ENCODE measurements at places on chromosomes 1 and 21.

DNA sequence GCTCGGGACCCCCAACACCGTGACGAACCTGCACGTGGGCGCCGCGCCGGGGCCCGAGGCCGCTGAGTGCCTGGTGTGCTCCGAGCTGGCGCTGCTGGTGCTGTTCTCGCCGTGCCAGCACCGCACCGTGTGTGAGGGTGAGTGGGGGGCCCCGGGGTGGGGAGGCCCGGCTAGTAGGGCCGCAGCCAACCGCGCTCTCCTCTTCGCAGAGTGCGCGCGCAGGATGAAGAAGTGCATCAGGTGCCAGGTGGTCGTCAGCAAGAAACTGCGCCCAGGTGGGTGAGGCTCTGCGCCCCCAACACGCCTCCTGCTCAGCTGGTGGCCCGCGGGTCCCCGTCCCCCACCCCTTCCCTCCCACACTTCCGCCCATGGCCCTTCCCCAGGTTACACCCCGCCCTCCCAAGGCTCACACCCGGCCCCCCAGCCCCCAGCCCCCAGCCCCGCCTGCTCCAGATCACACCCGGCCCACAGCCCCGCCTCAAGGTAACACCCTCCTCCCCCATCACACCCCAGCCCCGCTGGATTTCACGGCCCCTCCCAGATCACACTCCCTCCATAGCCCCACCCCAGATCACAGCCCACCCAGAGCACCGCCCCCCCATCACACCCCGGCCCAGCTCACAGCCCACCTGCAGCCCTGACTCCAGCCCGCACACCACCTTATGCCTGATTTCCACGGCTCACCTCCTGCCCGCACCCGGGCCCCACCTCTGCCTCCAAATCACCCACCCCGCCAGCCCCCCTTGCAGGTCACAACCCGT, 2.4 kb upstream of the MMP23B start:
- no peak for DNase-seq

- no peak for DNase-seq
Measured at GRCh38 chr1:50373532-50373931, 49.7 kb downstream of the DMRTA2 start.

- DNase-seq: peak; percentile 79
Measured at GRCh38 chr1:107965110-107965991, at the start of gene VAV3. TSS of gene VAV3 (minus strand) at chr1:107965180. CDS start at chr1:107964869, 311 bp downstream.

GRCh38 chr1:211145944-211146343, 12.0 kb upstream of the KCNH1 start:
- no peak for DNase-seq

- no peak for DNase-seq
Measured at GRCh38 chr1:29655145-29655544, 418.8 kb downstream of the PTPRU start.

DNA sequence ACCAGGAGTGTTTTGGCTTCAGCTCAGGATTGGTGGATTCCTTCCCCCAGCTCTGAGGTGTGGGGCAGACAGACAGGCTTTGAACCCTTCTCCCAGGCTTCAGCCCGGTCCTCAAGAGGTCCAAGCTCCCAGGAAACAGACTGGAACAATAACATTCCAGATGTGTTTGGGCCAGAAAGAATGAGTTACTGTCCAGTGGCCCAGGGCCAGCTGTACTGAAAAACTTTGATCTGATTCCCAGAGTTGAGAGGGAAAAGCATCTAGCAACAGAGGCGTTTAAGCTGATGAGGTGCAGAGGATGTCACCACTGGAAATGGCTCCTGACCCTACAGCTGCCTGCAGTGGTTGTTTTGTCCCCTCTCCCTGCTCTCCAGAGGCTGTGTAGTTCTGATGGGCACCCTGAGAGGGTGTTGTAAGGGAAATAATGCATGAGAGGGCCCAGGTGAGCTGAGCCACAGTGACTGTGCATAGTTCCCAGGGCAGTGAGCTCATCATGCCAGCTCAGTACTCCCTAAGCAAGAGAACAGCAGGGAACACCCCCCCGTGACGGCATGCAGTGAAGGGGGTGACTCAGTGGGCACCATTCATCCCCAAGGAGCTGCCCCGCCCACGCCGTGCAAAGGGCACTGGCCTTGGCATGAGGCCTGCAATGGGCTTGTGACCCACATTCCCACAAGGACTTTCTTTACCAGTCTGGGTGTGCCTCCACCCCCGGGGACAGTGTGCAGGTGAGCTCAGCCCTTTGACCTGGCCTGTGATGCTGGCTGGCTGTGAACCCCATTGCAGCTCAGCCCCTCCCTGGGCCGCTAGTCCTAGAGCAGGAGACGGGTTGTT, 13.8 kb upstream of the SFN start:
- DNase-seq: peak; percentile 87

GRCh38 chr1:230255116-230255515, 171.0 kb downstream of the PGBD5 start:
- no peak for DNase-seq

DNA sequence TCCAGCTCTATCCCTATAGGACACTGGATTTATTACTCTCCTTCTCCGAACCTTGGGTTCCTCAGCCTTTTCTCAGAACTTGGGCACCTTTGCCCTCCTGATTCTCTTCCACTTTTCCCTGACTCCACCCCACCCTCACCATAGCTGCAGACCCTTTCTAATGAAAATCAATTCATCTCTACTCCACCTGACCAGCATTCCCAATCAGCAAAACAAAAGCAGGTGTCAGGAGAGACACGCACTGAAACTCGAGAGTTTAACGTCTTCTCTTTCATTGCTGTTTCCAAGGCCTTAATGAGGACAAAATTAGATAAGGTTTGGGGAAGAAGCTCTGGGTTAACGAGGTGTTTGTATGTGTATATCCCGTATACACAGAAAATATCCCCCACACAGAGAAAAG, 208.8 kb downstream of the PLPP3 start:
- DNase-seq: no peak

GRCh38 chr1:228174482-228175315, 9.1 kb downstream of the IBA57 start:
- no peak for DNase-seq

GRCh38 chr21:15009837-15010363, 54.9 kb downstream of the NRIP1 start:
- DNase-seq: peak; percentile 17

- DNase-seq: no peak
Measured at GRCh38 chr1:20325844-20326420, 35.3 kb downstream of the VWA5B1 start.

DNA sequence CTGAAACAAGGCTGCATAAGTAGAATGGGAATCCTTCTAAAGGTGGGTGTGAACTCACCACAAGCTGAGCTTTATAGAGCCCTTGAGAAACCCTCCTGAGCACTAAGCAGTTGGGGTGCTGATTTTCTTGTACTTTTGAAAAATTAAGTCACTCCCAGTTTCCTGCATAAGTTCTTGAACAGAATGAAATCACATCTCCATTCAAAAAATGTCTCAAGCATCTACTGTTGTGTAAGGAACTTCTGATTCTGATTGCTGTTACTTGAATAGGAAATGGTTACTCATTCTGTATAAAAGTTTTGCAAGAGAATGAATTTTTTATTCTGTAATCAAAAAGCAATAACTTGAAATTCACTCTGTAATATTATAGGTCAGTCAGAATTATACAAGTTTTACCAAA, 50.8 kb upstream of the WNT2B start:
- DNase-seq: no peak

DNA sequence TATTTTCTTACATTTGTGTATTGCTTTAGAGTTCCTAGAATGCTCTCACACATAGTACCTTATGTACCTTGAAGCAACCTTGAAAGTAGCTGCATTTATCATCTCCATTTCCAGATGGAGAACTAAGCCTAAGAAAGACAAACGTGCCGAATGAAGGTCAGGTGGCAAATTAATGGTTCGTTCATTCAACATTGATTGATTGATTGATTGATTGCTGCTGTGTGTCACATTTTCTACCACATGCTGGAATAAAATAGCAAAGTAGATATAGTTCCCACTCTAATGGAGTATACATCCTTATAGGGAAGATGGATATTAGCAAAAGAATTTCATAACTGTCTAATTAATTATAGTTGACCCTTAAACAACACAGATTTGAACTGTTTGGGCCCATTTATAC, 172.2 kb downstream of the SDCCAG8 start:
- no peak for DNase-seq

DNA sequence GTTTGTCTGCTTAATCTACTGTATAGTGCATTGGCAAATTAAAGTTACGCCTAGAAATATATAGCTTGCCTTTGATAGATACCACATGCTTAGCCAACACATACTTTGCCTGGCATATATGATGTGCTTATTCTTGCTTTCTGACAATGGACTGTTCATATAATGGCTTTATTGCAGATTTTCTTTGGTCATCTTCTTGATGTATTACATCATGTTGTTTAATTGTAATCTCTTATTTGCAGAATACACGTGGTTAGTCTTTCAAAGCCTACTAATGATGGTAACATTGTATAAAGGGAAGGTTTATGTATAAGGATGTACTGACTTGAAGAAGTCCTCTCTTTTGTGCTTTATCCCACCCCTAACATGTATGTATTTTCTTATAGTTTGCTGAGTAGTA, 201.5 kb downstream of the PDE4B start:
- DNase-seq: no peak

DNA sequence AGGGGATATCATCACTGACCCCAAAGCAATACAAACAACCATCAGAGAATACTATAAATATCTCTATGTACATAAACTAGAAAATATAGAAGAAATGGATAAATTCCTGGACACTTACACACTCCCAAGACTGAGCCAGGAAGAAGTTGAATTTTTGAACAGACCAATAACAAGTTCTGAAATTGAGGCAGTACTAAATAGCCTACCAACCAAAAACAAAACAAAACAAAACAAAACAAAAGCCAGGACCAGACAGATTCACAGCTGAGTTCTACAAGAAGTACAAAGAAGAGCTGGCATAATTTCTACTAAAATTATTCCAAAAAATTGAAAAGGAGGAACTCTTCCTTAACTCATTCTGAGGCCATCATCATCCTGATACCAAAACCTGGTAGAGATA, 18.5 kb downstream of the CD84 start:
- DNase-seq: no peak

DNA sequence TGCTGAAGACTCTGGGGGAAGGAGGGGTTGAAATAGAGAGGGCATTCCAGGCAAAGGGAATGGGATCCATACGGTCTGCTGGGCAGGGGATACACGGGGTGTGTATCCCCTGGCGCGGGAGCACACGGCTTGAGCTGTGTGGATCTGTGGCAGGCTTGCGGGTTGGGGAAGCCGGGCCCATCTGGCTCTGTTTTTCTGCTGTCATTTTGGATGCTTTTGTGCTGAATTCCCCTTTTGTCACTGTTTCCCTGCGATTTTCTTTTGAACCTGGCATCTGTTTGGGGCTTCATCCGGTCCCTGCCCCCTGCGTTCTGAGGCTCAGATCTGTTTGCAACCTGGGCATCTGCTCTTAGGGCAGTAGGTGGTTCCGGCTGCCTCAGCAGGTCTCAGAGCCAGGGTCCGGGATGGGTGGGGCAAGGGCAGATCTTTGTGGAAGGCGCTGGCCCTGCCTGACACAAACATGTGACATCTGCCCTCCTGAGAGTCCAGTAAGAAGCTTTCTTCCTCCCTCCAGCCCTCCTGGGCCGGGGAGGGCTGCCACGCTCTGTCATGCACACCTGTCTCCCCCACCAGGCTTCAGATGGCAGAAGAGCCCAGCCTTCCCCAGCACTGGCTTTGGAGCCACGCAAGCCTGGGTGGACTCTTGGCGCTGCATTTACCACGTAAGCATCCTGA, 84.0 kb downstream of the IGSF21 start:
- no peak for DNase-seq

- DNase-seq: peak; percentile 52
Measured at GRCh38 chr1:159786966-159787365, 6.2 kb downstream of the DUSP23 start.

DNA sequence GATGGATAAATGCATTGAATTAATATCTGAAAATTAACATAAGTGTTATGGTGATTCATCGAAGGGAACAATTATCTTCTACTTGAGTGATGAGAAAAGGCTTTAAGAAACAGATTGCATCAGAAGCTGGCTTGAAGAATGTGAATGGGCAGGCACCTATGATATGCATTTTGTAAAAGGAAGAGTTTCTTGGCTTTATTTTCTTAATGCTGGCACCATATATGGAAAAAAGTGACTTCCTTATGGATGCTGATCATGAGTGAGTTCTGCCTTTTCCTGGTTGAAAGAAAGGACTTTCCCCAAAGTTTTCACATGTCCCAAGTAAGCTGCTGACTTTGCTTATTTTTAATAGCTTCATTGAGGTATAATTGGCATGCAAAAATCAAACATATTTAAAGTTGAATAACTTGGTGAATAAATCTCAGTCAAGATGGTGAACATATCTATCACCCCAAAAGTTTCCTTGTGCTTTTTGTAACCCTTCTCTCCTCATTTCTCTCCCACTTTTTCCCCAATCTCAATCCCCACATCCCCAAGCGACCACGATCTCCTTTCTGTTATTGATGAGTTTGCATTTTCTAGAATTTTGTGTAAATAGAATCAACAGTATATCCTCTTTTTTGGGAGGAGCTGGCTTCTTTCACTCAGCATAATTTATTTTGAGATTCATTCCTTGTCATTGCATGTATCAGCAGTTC, 74.2 kb downstream of the SPATA46 start:
- DNase-seq: no peak

DNA sequence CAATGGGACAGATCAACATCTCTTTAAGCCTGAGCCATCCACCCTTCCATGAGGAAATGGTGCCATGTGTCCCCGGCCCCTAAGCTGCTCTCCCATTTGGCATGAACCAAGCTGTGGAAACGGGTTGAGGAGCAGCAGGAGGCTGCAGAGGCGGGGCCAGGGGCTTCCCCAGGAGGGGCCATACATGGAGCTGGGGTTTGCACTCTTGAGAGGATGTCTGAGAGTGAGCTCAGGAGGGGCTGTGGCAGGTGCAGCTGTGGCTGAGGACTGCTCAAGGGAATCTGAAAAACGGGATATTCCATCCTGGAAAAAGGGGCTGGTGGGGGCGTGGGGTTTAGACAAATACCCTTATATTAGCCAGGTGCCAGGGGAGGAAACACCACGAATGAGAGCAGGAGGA, 7.1 kb upstream of the CLEC20A start:
- no peak for DNase-seq

DNA sequence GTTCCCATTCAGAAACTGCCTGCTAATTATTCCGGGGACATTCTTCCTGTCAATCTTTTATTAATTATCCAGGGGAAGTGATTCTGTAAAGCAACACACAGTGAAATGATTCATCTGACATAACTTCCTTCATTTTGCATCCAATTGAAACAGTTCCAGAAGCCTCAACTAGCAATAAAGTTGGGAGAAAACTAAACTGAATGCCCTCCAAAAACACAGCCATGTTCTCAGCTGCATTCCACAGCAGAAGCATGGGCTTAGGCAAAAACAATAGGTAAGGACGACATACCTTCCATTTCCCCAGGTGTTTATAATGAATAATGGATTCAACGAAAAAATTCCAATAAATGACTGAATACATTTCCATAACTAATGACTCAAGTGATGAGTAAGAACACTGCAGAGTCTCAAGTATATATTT, 36.9 kb upstream of the TARBP1 start:
- peak; percentile 74 for DNase-seq

DNA sequence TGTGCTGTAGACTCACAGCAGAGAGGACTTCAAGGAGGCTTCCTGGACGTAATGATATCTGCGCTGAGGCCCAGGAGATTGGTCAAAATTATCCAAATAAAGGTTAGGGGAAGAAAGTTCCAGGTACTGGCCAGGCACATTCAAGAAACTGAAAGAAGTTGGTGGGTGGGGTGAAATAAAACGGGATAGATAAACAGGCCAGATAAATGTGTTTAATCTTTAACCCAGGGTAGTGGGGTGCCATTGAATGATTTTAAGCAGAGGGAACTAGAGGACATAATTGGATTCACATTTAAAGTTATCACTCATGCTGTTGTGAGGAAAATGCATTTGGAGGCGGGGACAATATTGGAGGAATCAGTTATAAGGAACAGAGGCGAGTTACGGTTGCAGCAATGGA, 134.7 kb downstream of the NR5A2 start:
- DNase-seq: no peak

Data from AG08395 (cell line).